Immature natural killer cell (primary cell): ENCODE measurements at places on chromosomes 13 and 19. TPM values are rescaled to one million over a fixed set of nuclear protein-coding genes. Genes with fewer than 3 reads are reported as not detected.
A peak's percentile ranks its signal among the peaks of the same experiment; 100 is the strongest.

Gene HTR2A
- not detected for polyA plus RNA-seq

Gene NBEA
- 0.31 TPM for polyA plus RNA-seq

Gene ZNF470
- not detected for polyA plus RNA-seq

Gene ZIK1
- 4.0 TPM for polyA plus RNA-seq

Gene LGALS7
- not detected for polyA plus RNA-seq

- DNase-seq: no peak
Observed at GRCh38 chr13:75902166-75903104, 266.3 kb downstream of the LMO7 start.

GRCh38 chr13:33261387-33262061 is 24.0 kb downstream of the STARD13 start:
- no peak for DNase-seq

DNA sequence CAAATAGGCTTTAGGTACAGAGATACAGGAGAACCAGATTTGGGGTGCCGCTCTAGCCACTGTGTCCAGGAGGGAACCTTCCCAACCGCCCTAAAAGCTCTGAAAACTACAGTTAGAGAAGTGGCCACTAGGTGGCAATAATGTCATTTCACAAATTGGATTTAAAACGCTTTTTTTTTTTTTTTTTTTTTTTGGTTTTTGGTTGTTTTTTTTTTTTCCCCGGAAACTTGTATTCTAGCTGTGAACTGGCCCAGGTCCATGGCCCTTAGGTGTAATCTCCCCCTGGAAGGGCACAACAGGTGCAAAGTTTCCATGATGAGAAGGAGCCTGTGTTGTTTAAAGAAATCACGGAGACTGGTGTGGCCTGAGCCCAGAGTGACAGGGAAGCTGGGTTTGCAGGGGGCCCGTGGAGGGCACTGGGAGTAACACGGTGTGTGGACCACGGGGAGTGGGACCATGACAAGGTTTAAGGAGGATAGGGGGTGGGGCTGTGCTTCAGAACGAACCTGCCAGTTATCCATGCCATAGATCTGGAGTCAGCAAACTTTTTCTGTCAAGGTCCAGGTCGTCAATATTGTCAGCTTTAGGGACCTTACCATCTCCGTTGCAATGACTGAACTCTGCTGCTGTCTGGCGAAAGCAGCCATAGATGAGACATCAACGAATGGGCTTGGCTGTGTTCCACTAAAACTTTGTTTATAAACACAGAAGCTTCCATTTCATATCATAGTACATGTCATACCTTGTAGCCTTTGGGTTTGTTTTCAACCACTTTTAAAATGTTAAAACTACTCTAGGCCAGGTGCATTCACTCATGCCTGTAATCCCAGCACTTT is 10.1 kb downstream of the OR1I1 start:
- DNase-seq: peak; percentile 64

- DNase-seq: no peak
Observed at GRCh38 chr13:41040584-41041334, 20.6 kb upstream of the WBP4 start.

DNA sequence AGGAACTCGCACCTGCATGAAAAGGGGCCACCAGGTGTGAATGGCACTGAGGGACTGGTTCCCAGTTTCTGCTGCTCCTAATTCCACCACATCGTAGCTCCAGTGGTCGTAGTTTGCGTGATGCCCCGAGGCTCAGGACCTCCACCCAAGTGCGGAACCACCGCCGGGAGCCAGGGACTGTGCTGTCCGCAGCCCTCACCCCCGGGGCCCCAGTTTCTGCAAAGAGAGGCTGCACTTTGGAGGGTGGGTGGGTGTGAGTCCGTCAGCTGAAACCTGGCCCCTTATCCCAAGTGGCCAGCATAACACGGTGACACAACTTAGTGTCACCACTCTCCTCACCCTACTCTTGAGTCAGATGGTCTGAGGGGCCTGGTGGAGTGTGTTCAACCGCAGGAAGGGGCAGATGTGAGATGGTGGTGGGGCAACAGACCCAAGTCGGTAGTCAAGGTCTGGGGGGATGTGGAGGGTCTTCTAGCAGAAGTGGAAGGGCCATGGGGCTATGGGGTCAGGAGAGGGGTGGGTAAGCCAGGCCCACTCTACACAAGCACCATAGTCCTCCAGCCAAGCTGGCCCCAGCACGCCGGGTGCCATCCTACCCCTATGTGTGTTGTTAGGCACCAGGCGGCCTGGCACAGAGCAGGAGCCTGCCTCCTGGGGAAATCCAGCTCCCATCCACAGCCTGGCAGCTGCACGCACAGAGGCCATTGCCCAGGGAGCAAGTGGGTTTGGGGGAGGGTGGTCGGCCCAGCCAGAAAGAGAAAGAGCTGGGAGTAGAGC is 1301.6 kb downstream of the UQCRFS1 start:
- no peak for DNase-seq

- no peak for DNase-seq
Observed at GRCh38 chr13:30477346-30478195, 11.8 kb upstream of the HMGB1 start.

DNA sequence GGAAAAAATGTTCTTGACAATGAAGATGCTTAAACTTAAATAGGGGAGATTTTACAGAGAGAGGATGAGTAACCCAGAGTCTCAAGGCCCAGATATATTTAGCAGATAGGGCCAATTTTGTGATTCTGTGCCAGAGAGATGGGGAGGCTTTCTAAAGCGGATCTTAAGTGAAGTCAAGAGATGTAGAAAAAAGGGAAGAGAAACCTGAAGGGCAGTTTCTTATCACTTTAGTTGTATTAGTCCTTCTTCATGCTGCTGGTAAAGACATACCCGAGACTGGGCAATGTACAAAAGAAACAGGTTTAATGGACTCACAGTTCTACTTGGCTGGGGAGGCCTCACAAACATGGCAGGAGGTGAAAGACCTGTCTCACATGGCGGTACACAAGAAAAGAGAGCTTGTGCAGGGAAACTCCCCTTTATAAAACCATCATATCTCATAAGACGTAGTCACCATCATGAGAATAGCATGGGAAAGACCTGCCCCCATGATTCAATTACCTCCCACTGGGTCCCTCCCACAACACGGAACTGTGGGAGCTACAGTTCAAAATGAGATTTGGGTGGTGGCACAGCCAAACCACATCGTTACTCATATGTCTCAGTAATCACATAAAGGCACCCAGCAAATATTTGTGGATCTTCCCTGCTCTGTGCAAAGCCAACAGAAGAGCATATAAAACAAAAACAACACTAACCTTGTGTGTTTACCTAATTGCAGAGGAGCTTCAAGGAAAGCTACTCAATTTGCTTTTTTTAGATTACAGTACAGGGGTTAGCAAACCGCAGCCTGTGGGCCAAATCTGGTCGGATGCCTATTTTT is 102.6 kb upstream of the MYCBP2 start:
- DNase-seq: no peak
